Right renal pelvis (tissue), 4 donors: ENCODE measurements at places on chromosomes 12 and 14. TPM values are rescaled to one million over a fixed set of nuclear protein-coding genes. Genes with fewer than 3 reads are reported as not detected.
A peak's percentile ranks its signal among the peaks of the same experiment; 100 is the strongest.

GRCh38 chr12:6929466-6930452 is 2.0 kb downstream of the ATN1 start:
- DNase-seq = no peak

- no peak for DNase-seq
These were observed 102.1 kb downstream of the DYRK2 start for GRCh38 chr12:67750513-67751183.

DNA sequence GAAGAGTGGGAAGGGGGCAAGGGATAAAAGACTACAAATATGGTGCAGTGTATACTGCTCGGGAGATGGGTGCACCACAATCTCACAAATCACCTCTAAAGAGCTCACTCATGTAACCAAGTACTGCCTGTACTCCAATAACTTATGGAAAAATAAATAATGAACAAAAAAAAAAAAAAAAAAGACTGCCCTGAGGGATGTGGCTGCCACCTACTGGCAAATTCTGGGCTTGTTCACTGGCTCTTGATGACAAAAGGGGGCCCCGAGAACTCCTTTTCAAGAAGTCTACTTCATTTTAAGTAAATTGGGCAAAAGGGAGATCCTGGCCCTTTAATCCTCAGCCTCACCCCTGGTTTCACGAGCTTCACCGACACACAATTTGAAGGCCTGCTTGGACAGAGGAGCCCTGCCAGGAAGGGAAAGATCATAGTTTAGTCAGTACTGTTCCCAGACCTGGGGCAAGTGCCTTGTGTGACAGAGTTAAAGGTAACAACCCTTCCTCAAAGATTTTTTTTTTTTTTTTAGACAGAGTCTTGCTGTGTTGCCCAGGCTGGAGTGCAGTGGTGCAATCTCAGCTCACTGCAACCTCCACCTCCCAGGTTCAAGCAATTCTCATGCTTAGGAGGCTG is 26.1 kb upstream of the STAC3 start:
- DNase-seq = no peak

- DNase-seq = no peak
These were observed 535.4 kb downstream of the RPS29 start for GRCh38 chr14:49050822-49051221.

GRCh38 chr14:61090432-61091216 is 109.6 kb downstream of the SLC38A6 start:
- DNase-seq = no peak

DNA sequence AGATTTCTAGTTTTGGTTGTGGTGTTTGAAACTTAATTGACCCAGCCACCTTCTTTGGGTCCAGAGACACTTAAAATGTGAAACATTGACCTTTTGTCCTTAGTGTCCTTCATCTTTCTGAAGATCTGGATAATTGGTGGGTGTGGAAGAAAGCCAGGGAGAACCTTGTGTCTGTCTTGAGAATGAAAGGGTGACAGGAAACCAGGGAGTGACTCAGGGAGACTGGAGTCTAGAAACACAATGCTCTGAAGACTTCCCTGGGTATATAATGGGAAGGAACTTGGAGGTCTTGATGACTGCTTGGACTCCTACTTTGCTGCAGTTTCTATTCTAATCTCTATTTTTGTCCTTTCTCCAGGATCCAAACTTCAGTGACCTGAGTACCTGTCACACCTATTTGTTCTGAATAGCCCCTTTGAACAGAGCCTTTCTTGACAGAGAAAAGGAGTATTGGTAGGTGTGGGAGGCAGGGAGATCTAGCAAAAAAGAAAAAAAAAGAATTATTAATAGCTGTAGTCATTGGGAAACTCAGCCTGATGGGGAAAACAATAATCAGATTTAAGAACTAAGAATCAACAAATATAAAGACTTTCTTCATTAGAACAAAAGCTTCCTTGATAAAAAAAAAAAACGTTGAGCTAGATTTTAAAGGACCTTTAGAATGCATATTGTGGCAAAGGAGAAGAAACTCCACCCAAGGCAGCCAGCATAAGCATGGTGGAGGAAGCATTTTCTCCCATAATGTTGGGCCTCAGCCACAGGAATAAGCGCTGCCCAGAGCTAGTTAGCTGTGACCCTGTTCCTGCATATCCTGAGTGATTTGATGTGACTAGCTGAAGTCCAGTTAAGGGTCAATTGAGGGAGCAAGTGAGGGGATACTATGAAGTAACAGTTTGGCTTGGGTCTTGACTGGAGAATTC is 77.9 kb upstream of the HOXC13 start:
- no peak for DNase-seq

- DNase-seq = no peak
These were observed 8.2 kb downstream of the TESC start for GRCh38 chr12:117090816-117091711.

- no peak for DNase-seq
These were observed 13.0 kb upstream of the SLCO1B1 start for GRCh38 chr12:21117995-21118394.

DNA sequence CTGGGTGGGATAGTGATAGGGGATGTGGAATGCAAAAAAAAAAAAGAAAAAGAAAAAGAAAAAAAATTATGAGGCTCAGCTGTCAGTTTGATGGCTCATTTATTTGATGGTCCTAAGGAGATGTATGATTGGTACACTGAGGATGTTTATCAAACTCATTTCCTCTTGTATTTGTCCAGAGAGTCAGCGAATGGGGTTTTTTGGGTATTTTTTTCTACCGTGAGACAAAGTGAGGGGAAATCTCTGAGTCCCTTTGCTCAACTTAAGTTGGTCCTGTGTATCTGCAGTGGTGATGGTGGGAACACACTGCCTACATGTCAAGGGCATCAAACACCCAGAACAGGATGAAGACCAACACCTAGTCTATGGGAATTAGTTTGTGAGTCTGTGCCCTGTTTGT is 176.9 kb upstream of the HIF1A start:
- DNase-seq = no peak

DNA sequence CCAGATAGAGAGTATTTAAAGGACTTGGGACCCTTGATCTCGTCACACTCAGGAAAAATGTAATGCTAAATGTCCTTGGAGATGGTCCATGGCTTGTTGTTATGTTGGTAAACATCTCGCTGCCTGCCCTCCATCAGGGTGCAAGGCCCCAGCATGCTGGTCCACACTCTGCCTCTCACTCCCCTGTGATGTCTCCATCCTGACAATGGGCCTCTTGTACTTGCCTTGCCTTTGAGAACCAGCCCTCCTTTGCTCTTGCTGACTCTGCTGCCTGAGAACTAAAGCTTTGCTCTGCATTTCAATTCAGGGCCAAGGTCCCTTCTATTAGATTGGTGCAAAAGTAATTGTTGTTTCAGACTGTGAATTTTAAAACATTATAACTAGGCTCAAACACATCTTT is 131.0 kb upstream of the LMNTD1 start:
- no peak for DNase-seq

- peak; percentile 37 for DNase-seq
These were observed 972 bp downstream of the SAMD4A start for GRCh38 chr14:54567639-54568561.

DNA sequence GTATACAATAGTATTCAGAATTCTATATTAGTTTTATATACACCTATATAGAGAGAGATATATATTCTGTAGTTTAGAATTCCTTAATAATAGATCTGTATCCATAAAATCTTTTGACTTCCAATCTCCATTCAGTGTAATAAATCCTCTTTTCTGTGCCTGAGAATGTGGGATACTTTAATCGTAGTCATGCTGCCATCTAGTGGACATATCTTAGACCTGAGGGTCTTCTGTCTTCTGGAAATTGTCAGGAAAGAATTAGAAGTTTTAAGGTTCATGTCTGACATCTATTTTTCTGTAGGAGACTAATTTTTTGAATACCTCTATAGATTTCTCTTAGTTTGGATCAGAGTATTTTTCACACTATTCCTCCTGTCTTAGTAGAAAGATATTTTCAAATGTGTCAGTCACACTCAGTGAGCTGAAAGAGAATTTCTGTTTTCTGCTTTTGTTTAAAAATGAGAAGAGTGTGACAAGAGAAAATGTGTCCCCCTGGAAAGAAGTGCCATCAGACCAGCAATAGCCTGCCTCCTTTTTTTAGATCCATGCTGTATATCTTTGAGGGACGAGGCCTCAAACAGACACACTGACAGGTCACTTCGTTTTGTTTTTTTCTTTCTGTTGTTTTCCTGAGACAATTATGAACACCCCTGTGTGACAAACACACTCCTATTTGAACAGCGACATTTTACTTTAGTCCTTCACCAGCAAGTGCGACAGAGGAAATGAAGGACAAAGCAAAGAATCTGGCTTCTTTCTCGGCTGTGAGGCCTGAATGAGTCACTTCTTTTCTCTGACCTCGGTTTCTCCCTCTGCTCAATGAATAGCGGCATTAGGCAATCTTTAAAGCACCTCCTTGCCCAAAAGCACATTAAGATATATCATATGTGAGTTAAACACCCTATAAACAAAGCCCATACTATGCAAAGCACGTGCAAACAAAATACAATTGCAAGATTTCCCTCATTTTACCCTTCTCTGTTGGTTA is 96.3 kb downstream of the GALC start:
- DNase-seq = peak; percentile 65

- no peak for DNase-seq
These were observed 41.8 kb upstream of the DCN start for GRCh38 chr12:91224401-91224800.

GRCh38 chr14:25252793-25253192 is 202.8 kb upstream of the STXBP6 start:
- DNase-seq = no peak

DNA sequence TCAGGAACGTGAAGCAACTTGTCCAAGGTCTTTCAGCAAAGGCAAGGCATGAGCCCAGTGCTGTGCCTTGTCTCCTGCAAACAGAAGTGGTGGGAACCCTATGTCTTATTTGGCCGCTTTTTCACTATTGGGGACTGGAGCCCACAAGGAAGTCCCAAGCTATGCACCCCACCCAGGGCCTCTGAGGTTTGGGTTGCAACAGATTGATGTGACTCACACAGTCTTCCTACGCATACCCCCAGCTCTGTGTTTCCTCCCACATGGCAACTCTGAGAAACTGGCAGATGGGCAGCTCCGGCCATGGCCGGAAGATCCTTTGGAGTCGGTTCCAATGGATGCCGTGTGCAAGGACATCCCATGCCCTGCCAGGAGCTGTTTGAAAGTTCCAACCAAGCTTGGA is 28.3 kb upstream of the CMKLR1 start:
- no peak for DNase-seq

GRCh38 chr12:23929906-23930305 is 19.6 kb downstream of the SOX5 start:
- no peak for DNase-seq

- DNase-seq = no peak
These were observed 40.3 kb downstream of the TRAFD1 start for GRCh38 chr12:112165624-112166023.

GRCh38 chr12:111482462-111482861 is 76.7 kb downstream of the SH2B3 start:
- DNase-seq = no peak

DNA sequence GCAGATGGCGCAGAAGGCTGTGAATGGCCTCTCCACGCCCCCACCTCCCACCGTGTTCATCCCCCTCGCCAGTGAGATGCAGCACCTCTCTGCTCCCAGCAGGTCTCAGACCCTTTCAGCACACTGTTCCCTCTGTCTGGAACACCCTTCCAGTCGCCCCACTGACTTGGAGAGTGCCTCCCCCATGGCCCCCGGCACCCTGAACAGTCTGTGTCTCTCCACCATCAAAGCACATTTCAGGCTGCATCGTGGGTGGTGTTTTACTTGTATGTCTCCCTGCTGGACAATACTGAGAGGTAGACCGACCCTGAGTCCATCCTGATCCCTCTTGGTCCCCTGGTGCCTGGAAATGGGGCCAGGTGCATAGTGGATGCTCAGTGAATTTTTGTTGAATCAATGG is 34.9 kb downstream of the CACNA2D4 start:
- no peak for DNase-seq

DNA sequence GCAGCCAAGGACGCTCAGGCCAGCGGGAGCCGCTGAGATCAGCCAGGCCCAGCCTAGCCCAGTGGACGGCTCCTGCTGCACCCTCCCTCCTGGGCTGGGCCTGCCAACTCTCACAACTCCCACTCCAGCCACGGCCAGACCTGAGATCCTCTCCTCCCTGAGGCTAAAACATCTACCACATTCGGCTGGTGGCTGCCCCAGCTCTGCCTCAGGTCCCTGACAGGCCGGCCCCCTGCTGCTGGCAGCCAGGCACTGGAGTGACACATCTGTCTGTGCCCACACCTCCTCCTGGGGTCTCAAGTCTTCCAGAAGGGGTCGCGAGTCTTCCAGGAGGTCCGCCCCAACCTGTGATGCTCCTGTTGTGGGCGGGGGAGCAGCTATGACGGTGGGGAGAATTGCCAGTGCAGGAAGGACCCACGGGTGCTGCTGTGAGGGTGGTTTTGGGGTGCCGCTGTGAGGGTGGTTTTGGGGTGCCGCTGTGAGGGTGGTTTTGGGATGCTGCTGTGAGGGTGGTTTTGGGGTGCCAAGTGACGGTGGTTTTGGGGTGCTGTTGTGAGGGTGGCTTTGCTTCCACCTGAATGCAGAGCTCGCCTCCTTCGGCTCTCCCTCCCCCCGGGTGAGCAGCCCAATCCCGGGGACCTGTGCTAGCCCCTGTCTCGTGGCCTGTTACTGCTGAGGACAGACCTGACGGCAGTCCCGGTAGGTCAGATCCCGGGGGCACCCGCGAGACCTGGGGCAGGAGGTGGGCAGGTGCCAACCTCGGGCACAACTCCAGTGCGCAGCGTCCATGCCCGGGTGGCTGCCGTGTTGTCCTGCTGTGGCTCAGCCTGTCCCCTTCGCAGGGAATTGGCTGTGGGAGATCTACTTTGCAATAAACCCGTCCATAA is 27.5 kb upstream of the C14orf180 start:
- DNase-seq = no peak

DNA sequence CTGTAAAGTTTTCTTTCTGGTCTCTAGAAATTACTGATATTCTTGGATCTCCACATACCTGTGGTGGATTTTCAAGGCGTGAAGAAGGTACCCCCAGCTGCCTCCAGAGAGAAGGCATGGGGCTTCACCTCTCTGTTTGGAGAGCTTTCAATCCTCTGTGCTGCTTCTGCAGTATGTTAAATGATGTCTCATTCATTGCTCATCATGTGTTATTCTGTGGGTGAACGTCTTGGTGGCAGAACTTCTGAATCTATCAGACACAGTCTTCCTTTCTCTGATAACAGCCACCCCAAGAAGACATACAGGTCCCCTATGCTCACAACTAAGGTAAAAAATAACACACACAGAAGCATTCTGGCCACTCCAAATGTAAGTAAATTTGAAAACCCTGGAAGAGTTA is 221.3 kb upstream of the TMEM260 start:
- no peak for DNase-seq

- DNase-seq = no peak
These were observed 40.4 kb downstream of the ERH start for GRCh38 chr14:69357544-69358200.

The WNT5B gene
- 5.9 TPM for polyA plus RNA-seq

The RESF1 gene
- 57.6 TPM for polyA plus RNA-seq

The LRRC10 gene
- polyA plus RNA-seq = not detected

The CD27 gene
- polyA plus RNA-seq = 1.3 TPM

The TPH2 gene
- polyA plus RNA-seq = not detected

The TNS2 gene
- polyA plus RNA-seq = 89.0 TPM

The CHGA gene
- 0.20 TPM for polyA plus RNA-seq

The MYF5 gene
- not detected for polyA plus RNA-seq

The GLIPR1L1 gene
- 0.51 TPM for polyA plus RNA-seq

The KCNH5 gene
- polyA plus RNA-seq = 0.27 TPM

The PDE3A gene
- polyA plus RNA-seq = 34.0 TPM

The CIDEB gene
- 24.0 TPM for polyA plus RNA-seq
